ENCODE measurements at places on chromosomes 13 and 19.

GRCh38 chr19:44890366-44891015 lies 563 bp upstream of the TOMM40 start:
- peak; percentile 99 for DNase-seq

DNA sequence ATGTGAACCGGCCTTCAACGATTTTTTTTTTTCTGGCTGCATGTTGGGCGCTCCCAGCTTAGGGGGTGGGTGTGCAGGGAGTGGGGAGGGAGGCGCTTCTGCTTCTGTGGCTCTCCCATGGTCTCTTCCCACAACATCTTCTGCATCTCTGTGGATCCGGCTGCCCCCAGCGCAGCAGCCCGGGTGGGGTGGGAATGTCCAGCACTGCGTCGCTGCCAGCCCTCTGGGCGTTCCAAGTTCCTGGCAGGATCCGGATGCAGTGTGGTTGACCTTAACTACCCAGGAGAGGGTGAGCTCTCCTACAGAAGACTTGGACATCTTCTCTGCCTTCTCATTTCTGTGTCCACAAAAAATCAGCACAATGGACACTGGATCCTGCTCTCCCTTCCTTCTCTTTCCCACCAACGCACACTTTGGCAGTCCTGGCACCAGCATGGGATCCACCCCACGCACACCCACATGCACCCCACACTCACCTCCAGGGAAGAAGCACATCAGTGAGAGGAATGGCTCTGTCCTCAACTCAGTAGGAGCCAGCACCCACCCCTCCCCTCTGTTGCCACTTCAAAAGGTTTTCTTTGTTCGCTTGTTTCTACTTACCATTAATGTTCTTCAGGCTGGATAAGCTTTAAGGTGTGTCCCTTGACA lies 177.3 kb downstream of the COL4A1 start:
- DNase-seq, result no peak

DNA sequence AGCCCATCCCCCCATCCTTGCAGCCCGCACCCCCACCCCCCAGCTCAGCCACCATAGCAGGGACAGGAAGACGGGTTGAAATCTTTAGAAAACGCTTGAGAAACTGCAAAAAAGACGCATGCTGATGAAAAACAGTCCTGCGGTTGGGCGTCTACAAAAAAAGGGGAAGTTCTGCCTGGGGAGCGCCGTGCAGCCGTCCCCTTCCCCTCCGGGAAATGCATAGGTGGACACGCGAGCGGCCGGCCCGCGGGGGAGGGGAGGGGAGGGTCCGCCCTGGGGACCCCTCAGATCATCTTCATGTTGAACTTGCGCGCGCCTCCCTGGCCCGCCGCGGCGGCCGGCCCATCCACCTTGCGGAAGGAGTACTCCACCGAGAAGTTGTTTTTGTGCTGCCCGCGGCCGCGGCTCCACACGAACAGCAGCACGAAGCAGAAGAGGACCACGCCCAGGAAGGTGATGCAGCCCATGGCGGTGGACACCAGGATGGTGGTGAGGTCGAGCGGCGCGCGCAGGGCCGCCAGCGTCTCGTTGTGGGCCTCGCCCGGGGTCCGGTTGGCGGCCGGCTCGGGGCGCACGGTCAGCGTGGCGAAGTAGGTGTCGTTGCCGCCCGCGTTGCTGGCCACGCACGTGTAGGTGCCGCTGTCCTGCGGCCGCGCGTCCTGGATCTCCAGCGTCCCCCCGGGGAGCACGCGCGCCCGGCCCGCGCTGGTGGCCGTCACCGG lies 7.9 kb upstream of the PEAK3 start:
- no peak for DNase-seq

- no peak for DNase-seq
These were observed 863 bp downstream of the ANKRD10 start for GRCh38 chr13:110914081-110914330.

- peak; percentile 63 for DNase-seq
These were observed at the start of gene B3GNT8 for GRCh38 chr19:41426952-41427646. B3GNT8 (minus strand) TSS chr19:41427374; CDS start chr19:41426778, 596 bp downstream.

GRCh38 chr19:35212241-35212640 lies 16.3 kb downstream of the FAM187B start:
- no peak for DNase-seq

GRCh38 chr19:41299046-41299754 lies 10.8 kb upstream of the CCDC97 start:
- DNase-seq, result no peak

DNA sequence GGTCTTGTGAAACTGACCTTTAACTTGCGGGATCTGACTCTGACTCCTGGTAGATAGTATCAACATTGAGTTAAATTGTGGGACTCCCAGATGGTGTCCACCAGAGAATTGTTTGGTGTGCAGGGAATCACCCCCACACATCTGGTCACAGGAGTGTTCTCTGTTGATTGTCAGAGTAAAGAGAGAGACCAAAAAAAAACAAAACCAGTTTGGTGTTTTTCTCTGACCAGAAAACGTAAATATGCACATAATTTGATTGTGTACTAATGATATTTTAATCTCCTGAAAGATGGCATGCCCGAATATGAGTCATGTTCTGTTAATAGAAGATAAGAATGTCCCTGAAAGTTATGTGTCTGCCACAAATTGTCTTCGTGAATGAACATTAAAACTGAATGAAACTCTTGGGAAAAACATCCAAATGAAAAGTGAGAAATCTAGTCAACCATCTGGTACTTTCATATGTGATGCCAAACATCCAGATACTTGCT lies 118.5 kb upstream of the GPC6 start:
- DNase-seq, result peak; percentile 17

DNA sequence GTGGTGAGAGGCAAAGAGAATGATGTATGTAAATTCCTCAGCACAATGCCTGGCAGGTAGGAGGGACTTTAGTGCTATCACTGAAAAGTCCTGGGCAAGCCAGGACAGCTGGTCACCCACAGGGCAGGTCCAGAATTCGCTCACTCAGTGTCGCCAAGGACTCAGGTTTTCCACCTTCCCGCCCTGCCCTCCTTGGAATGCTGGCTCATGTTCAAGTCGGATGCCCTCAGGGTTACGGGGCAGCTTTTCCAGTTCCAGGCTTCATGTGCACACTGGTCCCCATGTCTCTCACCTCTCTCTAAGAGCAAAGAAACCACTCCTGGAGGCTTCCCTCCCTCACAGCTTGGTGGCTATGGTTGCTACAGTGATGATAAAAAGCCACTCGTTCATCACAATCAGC lies 24.8 kb upstream of the NAXD start:
- DNase-seq, result no peak

- no peak for DNase-seq
These were observed 44.0 kb downstream of the BRD4 start for GRCh38 chr19:15288146-15288963.

DNA sequence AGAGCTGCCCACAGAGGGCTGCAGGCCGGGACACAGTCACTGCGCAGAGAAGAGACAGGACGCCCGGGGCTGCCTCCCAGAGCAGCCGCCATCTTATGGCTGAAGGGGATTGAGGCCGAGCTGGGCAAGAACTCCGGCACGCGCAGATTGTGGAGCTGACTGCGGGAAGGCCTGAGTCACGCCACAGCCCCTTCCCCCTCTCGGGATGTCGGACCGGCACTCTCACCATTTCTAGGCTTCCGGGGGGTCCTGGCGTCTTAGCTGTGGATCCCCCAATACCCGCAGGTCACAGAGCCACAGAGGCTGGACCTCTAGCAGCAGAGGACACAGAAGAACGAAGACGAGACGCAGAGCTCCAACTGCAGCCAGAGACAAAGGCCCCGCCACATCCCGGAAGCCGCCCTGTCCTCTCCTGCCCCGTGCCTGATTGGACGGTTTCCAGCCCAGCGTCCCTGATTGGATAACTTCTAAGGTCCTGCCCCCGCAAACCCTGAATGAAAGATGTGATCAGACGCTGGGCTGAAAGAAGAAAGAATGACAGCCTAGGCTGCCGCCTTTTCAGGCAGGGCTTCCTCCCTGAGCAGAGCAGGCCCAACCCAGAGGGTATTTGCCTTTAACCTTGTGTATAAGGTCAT lies at the start of gene ZNF43:
ZNF43 (minus strand) TSS at position 373 of the 635 bp plus-strand sequence; CDS start at position 229, 144 bp downstream.
- DNase-seq, result peak; percentile 95

DNA sequence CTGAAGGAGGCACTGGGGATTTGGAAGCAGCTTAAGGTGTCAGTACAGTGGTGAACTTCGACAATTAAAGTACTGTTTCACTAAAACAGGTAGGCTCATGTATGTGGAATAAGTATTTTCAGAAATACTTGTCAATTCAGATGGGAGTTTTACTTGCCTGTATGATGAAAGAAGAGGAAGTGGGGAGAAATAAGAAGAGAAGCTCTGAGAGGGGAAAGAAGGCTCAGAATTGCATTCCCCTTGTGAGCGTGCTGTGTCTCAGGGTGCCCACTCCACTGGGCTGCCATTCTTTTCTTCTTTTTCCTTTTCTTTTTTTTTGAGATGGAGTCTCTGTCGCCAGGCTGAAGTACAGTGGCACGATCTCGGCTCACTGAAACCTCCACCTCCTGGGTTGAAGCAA lies 38.6 kb upstream of the RNF17 start:
- DNase-seq, result no peak

DNA sequence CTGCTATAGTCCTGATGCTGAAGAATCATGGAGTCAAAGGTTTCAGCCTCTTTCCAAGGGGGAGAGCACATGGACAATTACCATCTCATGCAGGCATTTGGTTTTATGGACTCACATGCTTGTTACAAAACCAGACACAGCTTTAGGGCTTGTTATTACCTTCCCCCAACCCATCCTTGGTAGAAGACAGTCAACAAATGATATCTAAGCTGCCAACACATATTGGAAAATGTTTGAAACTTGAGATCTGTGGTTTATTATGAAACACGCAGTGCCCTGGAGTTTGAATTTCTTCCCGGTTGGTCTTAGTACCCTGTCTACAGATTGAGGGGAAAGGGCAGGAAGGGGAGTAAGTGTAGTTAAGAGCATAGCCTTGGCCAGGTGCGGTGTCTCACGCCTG lies 12.5 kb upstream of the CYP2A6 start:
- DNase-seq, result peak; percentile 27

DNA sequence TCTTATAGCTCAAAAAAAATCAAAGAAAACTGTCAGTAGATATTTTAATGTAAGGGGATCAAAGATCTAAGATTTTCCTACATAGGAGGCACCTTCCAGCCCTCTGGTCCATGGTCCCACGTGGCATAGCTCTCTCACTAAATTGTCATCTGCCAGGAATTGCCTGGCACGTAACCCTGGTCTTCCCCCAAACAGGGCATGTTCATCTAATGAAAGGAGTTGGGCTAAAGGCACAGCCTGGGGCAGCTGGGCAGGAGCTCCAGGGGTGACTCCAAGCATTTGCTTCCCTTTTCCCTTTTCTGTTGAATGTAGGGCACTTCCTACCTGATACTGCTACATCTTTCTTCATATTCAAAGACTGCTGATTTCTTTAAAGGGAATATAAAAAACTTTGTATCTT lies 148.7 kb downstream of the COL4A1 start:
- no peak for DNase-seq

- peak; percentile 46 for DNase-seq
These were observed 2.7 kb upstream of the CAPNS1 start for GRCh38 chr19:36136964-36137686.
